ENCODE measurements at places on chromosomes 12 and 14. TPM values are rescaled to one million over a fixed set of nuclear protein-coding genes. Genes with fewer than 3 reads are reported as not detected.

The NELL2 gene
- total RNA-seq: 10.2 TPM

The TMEM52B gene
- not detected for total RNA-seq

The ARPC3 gene
- total RNA-seq: 312 TPM

The SENP1 gene
- total RNA-seq: 49.0 TPM

The CCDC175 gene
- not detected for total RNA-seq

The ST8SIA1 gene
- 0.39 TPM for total RNA-seq

The ESR2 gene
- not detected for total RNA-seq

The NTF3 gene
- total RNA-seq: not detected

The BHLHE41 gene
- not detected for total RNA-seq

The INSM2 gene
- total RNA-seq: not detected

The ZNF664 gene
- total RNA-seq: 63.3 TPM

The LRCOL1 gene
- total RNA-seq: not detected

Data from activated T-helper 2 cell treated with anti-CD3 and anti-CD28 coated beads, Interferon-gamma antibody, Interleukin-2, Interleukin-4, amounts not matched to agents 10 μg/mL and 5 μg/mL and 100 μg/mL, durations not matched to agents 14 hours and 24 hours and 36 hours (primary cell).